ENCODE measurements at places on chromosomes 4 and X. TPM values are rescaled to one million over a fixed set of nuclear protein-coding genes. Genes with fewer than 3 reads are reported as not detected.

NPY1R gene
- 0.95 TPM for total RNA-seq

NDST3 gene
- under 0.01 TPM for total RNA-seq

SFRP2 gene
- 64.8 TPM for total RNA-seq

NAP1L3 gene
- 3.3 TPM for total RNA-seq

XAGE1B gene
- not detected for total RNA-seq

GAGE12F gene
- not detected for total RNA-seq

GRCh38 chr4:22607382-22607781 lies 85.4 kb upstream of the GBA3 start:
- H3K4me3 ChIP-seq = no peak overlapping the region
- DNase-seq = peak; percentile 71
- no peaks in the 10 kb centered on the region for H3K4me1 ChIP-seq
- H3K27ac ChIP-seq = no peak overlapping the region
- H3K36me3 ChIP-seq = no peaks in the 10 kb centered on the region

DNA sequence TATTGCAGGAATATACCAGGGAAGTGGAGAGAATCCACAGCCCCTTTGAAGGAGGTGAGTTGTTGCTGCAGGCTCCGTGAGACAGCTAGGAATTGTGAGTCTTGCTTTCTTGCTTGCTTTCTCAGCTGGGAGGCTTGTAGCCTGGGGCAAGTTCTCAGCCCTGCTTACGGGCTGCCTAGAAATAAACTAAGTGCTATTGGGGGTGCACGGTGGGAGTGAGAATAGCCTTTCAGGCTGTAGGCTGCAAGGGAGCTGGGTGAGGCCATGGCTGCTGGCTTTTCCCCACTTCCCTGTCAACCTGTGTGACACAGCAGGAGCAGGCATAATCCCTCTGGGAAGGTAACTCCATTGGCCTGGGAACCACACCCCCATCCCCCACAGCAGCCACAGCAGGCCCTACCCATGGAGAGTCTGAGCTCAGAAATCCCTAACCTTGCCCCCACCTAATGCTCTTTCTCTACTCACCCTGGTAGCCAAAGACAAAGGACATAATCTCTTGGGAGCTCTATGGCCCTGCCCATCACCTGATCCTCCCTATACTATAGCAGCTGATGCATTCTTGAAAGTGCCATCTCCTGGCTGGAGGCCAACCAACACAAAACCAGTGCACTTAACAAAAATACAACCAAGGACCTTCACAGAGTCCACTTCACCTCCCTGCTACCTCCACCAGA lies 113.0 kb downstream of the MMRN1 start:
- DNase-seq = no peak
- no peaks in the 10 kb centered on the region for H3K27me3 ChIP-seq
- no peak overlapping the region for H3K4me3 ChIP-seq
- no peaks in the 10 kb centered on the region for H3K4me1 ChIP-seq
- no peak overlapping the region for H3K27ac ChIP-seq

GRCh38 chr4:125734504-125734903 lies 419.7 kb downstream of the FAT4 start:
- peaks cover 9% of the 10 kb centered on the region for H3K4me1 ChIP-seq
- no peaks in the 10 kb centered on the region for H3K36me3 ChIP-seq
- no peak for DNase-seq

GRCh38 chr4:5821665-5822358 lies 71.1 kb downstream of the CRMP1 start:
- H3K4me1 ChIP-seq = no peaks in the 10 kb centered on the region
- no peak overlapping the region for H3K4me3 ChIP-seq
- DNase-seq = no peak
- H3K27me3 ChIP-seq = no peaks in the 10 kb centered on the region
- peaks cover 11% of the 10 kb centered on the region for H3K36me3 ChIP-seq

DNA sequence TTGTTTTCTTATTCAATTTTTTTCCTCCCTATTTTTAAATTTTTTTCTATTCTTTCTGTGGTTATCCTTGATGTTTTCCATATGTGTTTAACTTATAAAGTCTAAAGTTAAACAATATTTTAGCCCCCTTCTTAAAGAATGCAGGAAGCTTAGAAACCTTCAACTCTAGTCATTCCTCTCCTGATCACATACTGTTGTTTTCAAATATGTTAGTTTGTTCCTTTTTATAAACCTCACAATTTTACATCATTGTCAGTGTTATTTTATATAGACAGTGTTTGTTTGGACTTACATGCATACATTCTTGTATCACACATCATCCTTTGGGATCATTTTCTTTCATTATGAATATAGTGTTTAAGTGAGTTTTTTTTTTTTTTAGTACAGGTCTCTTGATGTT lies 31.6 kb downstream of the KANTR start:
- H3K4me1 ChIP-seq = no peaks in the 10 kb centered on the region
- H3K4me3 ChIP-seq = no peak overlapping the region
- no peaks in the 10 kb centered on the region for H3K36me3 ChIP-seq

GRCh38 chr4:39698424-39699009 lies 581 bp downstream of the UBE2K start:
- H3K27ac ChIP-seq = peak overlapping the region; percentile 96
- peak; percentile 72 for DNase-seq
- H3K36me3 ChIP-seq = peaks cover 7% of the 10 kb centered on the region
- no peaks in the 10 kb centered on the region for H3K4me1 ChIP-seq
- no peaks in the 10 kb centered on the region for H3K27me3 ChIP-seq

DNA sequence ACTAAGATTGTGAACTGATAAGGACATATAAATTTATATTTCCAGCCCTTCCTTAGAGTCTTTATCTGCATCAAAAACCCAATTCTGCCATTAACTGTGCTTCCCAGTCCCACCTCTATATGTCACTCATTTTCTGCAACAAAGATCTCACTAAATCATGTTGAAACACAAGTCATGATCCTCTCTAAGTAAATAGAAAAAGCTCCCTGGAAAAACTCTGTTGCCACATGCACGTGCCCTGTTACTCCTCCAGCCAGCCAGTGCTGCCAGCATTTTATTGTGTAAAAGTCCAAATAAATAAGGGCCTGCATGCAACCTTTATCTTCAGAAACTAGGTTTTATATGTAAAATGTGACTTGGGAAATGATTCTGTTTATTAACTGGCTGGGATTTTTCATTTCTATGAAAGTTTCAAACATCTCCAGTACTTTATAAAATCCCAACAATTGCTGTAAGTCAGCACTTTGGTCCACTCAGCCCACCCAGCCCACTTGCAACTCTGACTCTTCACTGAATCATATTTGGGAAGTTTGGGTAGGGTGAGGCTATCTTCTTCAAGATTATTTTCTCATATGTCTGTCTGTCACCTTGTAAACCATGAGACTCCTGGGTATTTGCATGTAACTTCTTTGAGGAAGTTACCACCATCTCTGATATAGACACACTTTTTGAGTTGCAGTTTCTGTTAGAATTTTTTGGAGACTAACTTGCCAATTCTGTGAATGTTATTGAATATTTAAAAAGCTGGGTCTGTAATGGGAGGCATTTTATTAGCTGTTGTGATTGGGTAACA lies 40.0 kb upstream of the SMARCA5 start:
- no peak overlapping the region for H3K4me3 ChIP-seq
- no peaks in the 10 kb centered on the region for H3K36me3 ChIP-seq
- H3K27me3 ChIP-seq = no peaks in the 10 kb centered on the region
- no peaks in the 10 kb centered on the region for H3K4me1 ChIP-seq
- DNase-seq = no peak

- no peak for DNase-seq
- H3K36me3 ChIP-seq = no peaks in the 10 kb centered on the region
- no peak overlapping the region for H3K4me3 ChIP-seq
- no peaks in the 10 kb centered on the region for H3K27me3 ChIP-seq
Measured at GRCh38 chr4:169351872-169352271, 81.1 kb upstream of the SH3RF1 start.

DNA sequence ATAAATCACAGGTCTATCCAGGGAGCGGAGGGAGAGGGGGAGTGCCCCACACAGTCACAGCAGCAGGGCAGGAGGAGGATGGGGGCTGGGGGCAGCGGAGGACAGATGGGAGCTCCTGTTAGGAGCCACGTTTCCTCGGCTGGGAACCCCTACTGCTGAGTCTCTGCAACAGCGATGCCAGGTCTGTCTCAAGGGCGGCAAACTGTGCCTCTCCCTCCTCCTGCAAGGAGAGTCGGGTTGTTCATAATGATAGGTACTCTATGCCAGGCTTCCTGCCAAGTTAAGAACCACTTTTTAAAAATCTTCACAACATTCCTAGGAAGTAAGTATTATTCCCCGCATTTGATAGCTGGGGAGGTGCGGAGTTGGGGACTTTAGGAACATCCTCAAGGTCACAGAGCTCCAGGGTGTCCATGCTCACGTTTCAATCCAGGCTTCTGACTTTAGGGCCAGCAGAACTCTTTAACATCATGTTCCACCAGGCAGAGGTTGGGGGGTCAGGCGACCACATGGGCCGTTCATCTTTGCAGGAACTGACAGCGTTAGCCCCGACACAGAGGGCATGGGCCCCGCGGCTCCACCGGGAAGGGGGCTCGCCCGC lies 98.3 kb upstream of the MAML3 start:
- H3K36me3 ChIP-seq = no peaks in the 10 kb centered on the region
- DNase-seq = peak; percentile 75
- peak overlapping the region; percentile 38 for H3K4me3 ChIP-seq

GRCh38 chr4:127141856-127142255 lies 490.9 kb upstream of the INTU start:
- H3K27me3 ChIP-seq = no peaks in the 10 kb centered on the region
- no peak overlapping the region for H3K27ac ChIP-seq
- no peak for DNase-seq
- H3K4me3 ChIP-seq = no peak overlapping the region
- H3K4me1 ChIP-seq = peaks cover 11% of the 10 kb centered on the region

- no peak overlapping the region for H3K4me3 ChIP-seq
- H3K4me1 ChIP-seq = no peaks in the 10 kb centered on the region
- H3K36me3 ChIP-seq = no peaks in the 10 kb centered on the region
Measured at GRCh38 chrX:66013194-66013816, 26.6 kb downstream of the VSIG4 start.

DNA sequence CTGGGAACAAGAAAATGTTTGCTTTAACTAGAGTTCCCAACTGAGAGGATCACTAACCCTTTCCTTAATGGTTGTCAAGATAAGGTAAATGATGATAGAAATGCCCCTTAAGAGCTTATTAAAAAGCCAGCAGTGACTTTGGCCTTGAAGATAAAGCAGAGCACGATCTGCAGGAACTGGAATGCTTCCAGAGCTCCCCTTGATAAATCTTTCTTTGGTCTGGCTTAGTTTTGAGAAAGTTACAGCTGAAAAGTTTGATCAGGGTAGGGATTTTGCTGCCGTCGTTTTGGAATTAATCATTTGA lies 64.0 kb downstream of the PTTG2 start:
- DNase-seq = no peak
- no peaks in the 10 kb centered on the region for H3K27me3 ChIP-seq
- H3K4me1 ChIP-seq = peaks cover 50% of the 10 kb centered on the region
- H3K36me3 ChIP-seq = peaks cover 46% of the 10 kb centered on the region
- H3K4me3 ChIP-seq = peak overlapping the region; percentile 30

- H3K27me3 ChIP-seq = no peaks in the 10 kb centered on the region
- no peak for DNase-seq
- no peak overlapping the region for H3K4me3 ChIP-seq
- no peaks in the 10 kb centered on the region for H3K4me1 ChIP-seq
- H3K36me3 ChIP-seq = no peaks in the 10 kb centered on the region
Measured at GRCh38 chr4:138114434-138114833, 127.7 kb downstream of the SLC7A11 start.

GRCh38 chr4:38782452-38783108 lies at the start of gene TLR10:
Gene TLR10 (minus strand): TSS chr4:38782990. CDS start chr4:38775590, 7,400 bp downstream.
- H3K4me1 ChIP-seq = no peaks in the 10 kb centered on the region
- no peak within 1 kb of the TSS for H3K4me3 ChIP-seq
- no peaks in the 10 kb centered on the region for H3K27me3 ChIP-seq
- no peaks in the 10 kb centered on the region for H3K36me3 ChIP-seq
- no peak within 1 kb of the TSS for H3K27ac ChIP-seq

DNA sequence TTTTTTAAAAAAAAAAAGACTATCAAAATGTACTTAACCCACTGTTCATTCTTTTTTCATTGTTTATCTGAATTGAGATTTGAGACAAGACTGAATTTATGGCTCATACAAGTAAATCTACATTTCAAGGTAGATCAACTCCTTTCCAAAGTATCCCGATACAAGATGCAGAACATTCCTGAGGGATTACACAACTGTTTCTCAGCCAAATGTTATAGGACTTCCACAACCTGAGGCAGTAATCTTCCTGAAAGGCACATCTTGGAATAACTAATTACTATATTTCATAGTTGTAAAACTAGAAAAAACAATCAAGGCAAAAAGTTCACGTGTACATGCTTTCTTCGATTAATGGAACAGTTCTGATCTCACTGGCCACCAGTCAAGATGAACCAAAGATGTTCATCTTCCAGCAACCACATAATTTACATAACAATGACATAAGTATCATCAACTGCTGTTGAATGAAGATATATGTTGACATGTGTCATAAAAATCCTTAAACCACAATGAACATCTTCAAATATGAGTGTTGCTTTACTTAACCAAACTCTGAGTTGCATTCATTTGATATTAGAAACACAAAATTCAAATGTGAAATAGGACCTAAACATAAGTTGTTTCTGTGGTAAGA lies 225.2 kb upstream of the DKK2 start:
- H3K27ac ChIP-seq = no peak overlapping the region
- no peaks in the 10 kb centered on the region for H3K27me3 ChIP-seq
- no peaks in the 10 kb centered on the region for H3K4me1 ChIP-seq

DNA sequence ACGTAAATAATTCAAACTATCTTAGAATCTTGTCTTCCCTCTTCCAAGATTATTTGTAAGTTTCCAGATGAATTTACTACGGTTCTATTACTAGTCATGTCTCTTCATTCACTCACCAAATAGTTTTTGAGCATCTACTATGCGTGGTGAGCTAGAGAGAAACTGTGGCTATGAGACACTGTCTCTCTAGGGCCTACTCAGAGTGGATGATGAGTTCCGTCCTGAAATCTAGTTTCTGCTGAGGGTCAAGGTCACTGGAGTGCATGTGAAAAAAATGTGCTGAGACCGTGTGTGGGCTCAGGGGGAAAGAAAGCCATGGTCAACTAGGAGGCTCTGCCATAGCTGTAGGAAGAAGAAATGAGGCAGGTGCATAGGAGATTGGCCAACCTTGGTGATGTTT lies 320.2 kb upstream of the GATB start:
- no peaks in the 10 kb centered on the region for H3K4me1 ChIP-seq
- no peaks in the 10 kb centered on the region for H3K27me3 ChIP-seq
- no peak overlapping the region for H3K27ac ChIP-seq
- H3K36me3 ChIP-seq = no peaks in the 10 kb centered on the region
- H3K4me3 ChIP-seq = no peak overlapping the region

DNA sequence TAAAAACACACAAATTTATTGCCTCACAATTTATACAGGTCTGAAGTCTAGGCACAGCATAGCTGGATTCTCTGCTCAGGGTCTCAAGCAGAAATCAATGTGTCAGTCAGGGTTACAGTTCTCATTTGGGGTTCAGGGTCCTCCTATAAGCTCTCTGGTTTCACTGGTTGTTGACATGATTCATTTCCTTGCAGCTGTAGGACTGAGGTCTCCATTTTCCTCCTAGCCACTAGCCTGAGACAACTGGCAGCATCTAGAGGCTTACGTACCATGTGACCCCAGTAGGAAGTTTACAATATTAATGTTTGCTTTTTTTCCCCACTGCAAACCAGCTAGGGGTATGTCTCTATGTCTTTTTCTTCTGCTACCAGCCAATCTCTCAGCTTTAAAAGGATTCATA lies 102.5 kb downstream of the CPEB2 start:
- H3K27ac ChIP-seq = no peak overlapping the region
- H3K27me3 ChIP-seq = no peaks in the 10 kb centered on the region
- DNase-seq = no peak
- no peaks in the 10 kb centered on the region for H3K4me1 ChIP-seq
- no peak overlapping the region for H3K4me3 ChIP-seq
- no peaks in the 10 kb centered on the region for H3K36me3 ChIP-seq

All from sigmoid colon (tissue), 7 donors.